ENCODE measurements at places on chromosomes 11 and 22.

DNA sequence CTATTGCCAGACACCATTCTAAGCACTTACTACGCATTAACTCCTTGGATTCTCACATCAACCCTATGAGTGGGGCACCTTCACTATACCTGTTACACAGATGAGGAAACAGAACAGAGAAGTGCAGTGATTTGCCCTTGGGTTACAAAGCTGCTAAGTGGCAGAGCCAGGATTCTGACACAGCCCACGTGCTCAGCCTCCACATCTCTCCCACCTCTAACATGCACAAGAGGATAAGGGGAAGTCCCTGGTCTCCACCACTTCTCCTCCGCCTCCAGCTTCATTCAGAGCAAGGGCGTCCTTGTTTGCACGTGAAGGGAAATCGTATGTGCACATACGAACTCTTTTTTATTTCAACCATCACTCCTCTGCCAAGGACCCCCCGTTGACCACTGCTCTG lies 53.7 kb downstream of the CDON start:
- no peak for DNase-seq

DNA sequence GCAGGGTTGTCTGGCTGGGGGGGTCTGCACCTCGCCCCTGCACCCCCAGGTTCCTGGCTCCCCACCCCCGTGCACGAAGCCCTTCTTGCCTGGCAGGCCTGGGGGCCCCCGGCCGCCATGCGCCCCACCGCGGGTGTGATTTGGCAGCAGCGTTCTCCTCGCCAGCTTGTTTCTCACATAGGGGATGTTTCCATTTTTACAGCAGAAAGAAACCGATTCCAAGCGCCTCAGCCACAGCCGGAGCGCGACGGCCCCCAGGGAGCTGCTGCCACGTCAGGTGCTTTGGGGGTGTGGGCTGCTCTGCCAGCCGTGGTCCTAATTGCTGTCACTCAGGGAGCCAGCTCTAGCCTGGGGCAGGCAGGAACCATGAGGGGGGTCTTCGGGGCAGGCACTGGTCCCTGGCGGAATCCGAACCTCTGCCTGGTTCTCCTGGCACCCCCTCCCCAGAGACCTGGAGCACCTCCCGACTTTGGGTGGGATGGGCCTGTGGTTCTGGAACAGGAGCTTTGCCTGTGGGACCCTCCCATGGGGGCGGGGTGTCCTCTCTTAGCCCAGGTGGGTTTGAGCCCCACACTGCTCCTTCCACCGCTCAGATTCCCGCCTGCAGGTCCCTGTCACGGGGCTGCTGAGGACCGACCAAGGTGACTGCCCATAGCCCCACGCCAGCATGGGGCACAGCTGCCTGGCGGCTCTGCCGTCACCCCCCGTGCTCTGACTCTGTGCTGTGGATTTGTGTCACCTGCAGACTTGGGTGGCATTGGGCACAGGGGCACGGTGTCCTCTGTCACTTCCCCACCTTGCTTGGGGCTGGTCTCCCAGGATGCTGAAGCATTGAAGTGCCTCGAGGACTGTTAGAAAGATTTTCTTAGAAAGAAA lies 54.0 kb downstream of the RTN4R start:
- DNase-seq: no peak

GRCh38 chr22:22843848-22844247 lies 43.8 kb upstream of the IGLL5 start:
- DNase-seq: no peak

DNA sequence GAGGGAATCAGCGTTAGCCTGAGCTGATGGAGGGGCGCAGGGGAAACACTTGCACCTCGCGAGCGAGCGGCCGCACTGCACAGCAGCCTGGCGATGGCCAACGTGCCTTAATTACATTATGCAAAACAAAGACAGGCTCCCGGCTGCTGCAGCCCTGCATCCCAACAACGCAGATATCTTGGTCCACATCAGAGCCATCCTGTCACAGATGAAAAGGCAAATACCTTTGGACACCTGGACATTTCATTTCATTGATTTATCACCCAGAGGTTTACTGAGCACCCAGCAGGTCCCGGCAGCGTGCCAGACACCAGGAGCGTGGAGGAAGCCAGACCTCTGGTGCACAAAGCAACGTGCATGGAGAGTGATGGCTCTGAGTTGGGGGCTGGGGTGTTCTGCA lies 843.0 kb downstream of the TBC1D22A start:
- DNase-seq: no peak

- no peak for DNase-seq
Measured at GRCh38 chr11:44934735-44935250, 15.9 kb downstream of the TP53I11 start.

DNA sequence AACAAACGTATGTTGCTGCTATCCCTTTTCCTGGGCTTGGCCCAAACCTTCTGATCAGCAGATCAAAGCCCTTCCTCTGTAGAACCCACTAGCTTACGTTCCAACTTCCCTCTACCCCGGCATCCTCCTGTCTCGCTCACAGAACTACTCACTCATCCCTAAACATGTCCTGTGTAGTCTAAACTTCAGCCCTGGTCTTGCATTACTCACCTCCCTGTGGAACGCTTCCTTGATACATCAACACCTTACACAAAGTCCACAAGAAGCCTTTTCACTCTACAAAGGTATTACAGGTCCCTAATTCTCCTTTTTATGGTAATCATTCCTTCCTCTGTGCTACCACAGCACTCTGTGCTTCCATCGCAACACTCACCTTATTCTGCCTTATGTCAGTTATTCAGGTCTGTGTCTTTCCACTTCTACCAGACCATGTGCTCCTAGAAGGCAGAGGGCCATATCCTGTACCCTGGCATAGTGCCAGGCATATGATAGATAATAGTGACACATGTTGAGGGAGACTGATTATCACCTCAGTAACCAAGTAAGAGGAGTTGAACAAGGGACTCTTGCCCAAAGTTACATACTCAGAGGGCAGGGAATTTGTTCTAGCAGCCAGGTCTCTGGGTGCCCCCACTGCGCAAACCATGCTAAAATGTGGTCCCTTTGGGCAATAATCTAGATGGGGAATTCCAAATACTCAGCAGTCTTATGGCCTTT lies 41.6 kb downstream of the USP35 start:
- no peak for DNase-seq

DNA sequence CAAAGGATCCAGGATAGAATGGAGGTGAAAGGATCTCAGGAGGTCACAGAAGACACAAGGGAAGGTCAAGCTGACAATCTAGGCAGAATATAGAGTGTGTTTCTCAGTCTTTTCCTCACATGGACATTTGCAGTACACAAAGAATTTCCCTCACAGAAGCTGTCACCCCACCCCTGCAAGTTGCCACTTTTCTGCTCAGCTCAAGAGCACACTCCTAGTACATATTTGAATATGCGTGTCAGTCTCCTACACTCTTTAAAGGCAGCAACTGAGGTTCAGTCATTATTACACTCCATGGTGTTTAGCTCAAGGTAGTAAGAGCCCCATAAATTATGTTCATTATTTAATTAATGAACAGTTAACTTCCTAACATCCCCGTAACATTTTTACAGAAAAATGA lies 59.1 kb downstream of the ETS1 start:
- DNase-seq: no peak

- DNase-seq: peak; percentile 15
Measured at GRCh38 chr11:102047305-102047924, at the start of gene CFAP300. CFAP300 (plus strand) TSS chr11:102047437; CDS start chr11:102047471, 34 bp downstream.

DNA sequence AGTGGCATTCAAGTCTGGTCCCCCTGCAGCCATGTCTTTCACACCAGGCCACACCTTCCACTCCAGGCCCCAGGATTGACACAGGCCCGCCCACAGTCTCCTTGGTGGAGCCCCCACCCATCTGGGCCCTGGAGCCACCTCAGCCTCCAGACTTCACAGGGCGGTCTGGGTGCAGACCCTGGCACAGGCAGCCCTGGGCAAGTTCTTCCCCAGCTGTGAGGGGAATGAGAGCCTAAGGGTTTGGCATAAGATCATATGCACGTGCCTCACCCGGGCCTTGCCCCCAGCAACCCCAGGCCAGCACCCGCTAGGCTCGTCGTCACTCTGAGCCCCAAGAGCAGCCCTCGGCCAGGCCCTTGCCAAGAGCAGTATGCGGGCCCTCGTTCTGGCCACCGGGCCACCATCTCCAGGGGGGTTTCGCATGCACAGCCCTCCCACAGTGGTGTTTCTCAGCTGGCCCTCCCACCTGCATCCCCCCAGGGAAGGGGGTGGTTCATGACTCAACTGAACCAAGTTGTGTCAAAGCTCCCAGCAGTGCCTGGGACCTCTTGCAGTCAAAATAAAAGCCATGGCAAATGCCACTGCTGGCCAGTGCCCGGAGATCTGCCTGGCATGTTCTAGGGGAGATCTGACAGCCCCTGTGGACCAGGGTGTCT lies 70.4 kb upstream of the KCNQ1OT1 start:
- DNase-seq: no peak

GRCh38 chr22:26599505-26599904 lies 9.6 kb upstream of the TPST2 start:
- no peak for DNase-seq

DNA sequence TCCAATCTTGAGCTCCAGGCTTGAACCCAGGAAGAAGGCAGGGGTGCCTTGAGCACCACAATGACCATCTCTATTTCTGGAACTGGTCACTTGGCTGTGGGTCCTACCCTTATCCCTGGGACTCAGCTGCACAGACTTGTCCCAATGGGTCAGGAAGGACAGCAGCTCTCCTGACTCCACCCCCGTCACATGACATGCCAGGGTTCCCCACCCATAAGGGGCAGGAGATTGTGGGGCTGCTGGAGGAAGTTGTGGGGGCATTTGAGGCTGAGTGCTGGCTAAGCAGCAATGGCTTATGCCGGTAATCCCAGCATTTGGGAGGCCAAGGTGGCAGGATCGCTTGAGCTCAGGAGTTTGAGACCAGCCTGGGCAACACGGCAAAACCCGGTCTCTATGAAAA lies 56.2 kb downstream of the NFAM1 start:
- no peak for DNase-seq

DNA sequence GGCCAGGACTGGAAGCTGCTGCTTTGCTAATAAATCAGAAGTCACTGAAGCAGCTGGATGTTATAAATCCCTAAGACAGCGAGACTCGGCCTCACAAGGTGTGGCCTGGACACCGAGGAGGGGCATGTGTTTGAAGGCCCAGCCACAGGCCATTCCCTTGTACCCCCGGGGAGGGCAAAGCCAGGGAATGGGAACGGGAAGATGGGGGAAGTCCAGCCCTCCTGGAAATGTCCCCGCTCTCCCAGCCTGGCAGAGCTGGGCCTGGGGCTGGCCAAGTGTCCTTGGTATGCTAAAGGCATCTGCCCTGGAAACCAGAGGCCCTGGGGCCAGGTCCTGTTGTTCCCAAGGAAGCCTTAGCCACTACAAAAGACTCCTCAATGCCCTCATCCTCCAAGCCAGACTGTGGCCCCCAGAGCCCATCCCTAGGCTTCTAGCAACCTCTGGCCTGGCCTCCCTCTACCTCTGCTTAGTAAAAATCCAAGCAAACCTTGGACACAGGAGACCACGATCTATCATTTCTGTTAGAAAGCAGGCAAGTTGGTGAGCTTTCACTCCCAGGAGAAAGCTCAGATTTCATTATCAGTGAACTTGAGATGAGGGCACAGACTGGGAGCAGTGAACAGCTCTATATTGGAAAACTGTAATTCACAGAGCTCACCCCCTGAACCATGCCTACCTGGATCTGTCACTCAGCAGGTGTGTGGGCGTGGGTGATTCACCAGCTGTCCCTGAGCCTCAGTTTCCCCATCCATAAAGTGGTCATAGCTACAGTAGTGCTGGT lies 11.0 kb downstream of the CHST1 start:
- no peak for DNase-seq

- DNase-seq: no peak
Measured at GRCh38 chr22:47398491-47398890, 636.0 kb downstream of the TBC1D22A start.

GRCh38 chr11:19183646-19184045 lies 18.1 kb downstream of the CSRP3 start:
- no peak for DNase-seq

GRCh38 chr11:103730131-103730940 lies 306.1 kb upstream of the DDI1 start:
- no peak for DNase-seq

- DNase-seq: no peak
Measured at GRCh38 chr11:82790723-82791484, 57.2 kb upstream of the FAM181B start.

DNA sequence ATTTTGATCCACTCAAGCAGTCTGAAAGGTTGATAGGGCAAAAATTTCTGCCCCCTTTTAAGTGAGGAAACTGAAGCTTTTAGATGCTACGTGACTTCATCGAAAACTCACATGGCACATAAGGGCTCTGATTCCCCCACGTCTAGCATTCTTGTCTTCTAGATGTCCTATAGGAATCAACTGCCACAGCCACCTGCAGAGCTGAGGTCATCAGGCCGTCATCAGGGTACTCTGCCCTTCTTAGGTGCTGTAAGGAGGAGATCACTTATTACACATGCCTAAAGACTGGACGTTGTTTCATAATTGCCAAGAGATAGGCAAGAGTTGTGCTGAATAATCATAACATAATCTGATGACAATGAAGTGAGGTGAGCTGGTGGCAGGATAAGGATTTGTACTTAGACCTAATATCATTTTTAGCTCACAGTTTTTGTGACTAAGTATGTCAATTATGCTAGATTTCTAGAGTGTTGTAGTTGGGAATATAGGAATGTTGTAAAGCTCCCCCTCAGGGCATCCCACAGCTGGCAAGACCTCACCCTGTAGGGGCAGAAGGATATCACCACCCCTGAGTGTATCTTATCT lies 349.4 kb downstream of the METTL15 start:
- no peak for DNase-seq

GRCh38 chr11:64620381-64620971 lies 29.5 kb downstream of the SLC22A12 start:
- DNase-seq: peak; percentile 11

- DNase-seq: no peak
Measured at GRCh38 chr11:82703226-82703625, 30.4 kb downstream of the FAM181B start.

DNA sequence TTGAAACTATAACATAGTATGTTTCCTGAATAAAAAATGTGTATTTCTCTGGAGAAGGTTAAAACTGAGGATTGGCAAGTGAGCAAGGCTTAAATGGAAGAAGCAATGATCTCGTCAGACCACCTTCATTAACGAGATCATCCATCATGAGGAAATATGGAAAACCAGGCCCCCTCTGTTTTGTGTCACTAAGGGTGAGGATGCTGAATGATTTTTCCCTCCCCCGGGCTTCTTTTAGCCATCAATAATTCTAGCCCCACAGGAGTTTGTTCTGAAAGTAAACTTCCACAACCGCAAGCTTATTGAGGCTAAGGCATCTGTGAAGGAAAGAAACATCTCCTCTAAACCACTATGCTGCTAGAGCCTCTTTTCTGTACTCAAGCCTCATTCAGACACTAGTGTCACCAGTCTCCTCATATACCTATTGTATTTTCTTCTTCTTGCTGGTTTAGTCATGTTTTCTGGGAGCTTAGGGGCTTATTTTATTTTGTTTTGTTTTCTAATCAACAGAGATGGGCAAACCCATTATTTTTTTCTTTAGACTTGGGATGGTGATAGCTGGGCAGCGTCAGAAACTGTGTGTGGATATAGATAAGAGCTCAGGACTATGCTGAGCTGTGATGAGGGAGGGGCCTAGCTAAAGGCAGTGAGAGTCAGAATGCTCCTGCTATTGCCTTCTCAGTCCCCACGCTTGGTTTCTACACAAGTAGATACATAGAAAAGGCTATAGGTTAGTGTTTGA lies 5.8 kb upstream of the HBE1 start:
- no peak for DNase-seq

Data from NCI-H1092 (cell line).